ENCODE measurements at places on chromosomes 2 and 18. TPM values are rescaled to one million over a fixed set of nuclear protein-coding genes. Genes with fewer than 3 reads are reported as not detected.

Gene TRIM43
- total RNA-seq = not detected

Gene TSGA10
- 8.3 TPM for total RNA-seq

Gene IGFBP5
- 51.7 TPM for total RNA-seq

Gene PPP4R1
- 105 TPM for total RNA-seq

Gene CRYGD
- total RNA-seq = not detected

Gene CNPPD1
- total RNA-seq = 55.3 TPM

Gene RAX
- not detected for total RNA-seq

Gene MYCN
- total RNA-seq = 2.3 TPM

Gene TANC1
- 18.5 TPM for total RNA-seq

Gene MEP1B
- not detected for total RNA-seq

Gene LRP1B
- total RNA-seq = 0.38 TPM

Gene DLX2
- 0.08 TPM for total RNA-seq

Gene RFX8
- total RNA-seq = 0.25 TPM

Gene PTPRM
- total RNA-seq = 59.8 TPM

Gene ANKRD30BL
- total RNA-seq = 0.14 TPM

Gene DPP4
- total RNA-seq = 78.9 TPM

Gene VWA3B
- total RNA-seq = not detected

Gene SMYD1
- not detected for total RNA-seq

Gene UGT1A5
- total RNA-seq = not detected

Gene SDC1
- 187 TPM for total RNA-seq

Gene ASB1
- 44.9 TPM for total RNA-seq

Gene CYRIA
- total RNA-seq = 3.0 TPM

Gene GCG
- not detected for total RNA-seq

Gene MC4R
- total RNA-seq = not detected

Gene ABCA12
- 9.3 TPM for total RNA-seq

Gene SCN9A
- total RNA-seq = 7.2 TPM

Gene TMEM131
- 16.8 TPM for total RNA-seq

Gene CKAP2L
- 2.5 TPM for total RNA-seq

Gene SERPINB4
- total RNA-seq = not detected

Gene MC2R
- total RNA-seq = not detected

Gene TOGARAM2
- total RNA-seq = not detected

Gene EML6
- 0.63 TPM for total RNA-seq

Gene KYNU
- 2.7 TPM for total RNA-seq

Gene LHCGR
- not detected for total RNA-seq

Gene SNRNP27
- 84.1 TPM for total RNA-seq

Gene CFAP65
- total RNA-seq = not detected

Gene GNLY
- total RNA-seq = not detected

Gene ALLC
- total RNA-seq = not detected

Gene RAB6C
- total RNA-seq = 0.34 TPM

Gene FSHR
- not detected for total RNA-seq
